ENCODE measurements at places on chromosomes 3 and 15. TPM values are rescaled to one million over a fixed set of nuclear protein-coding genes. Genes with fewer than 3 reads are reported as not detected.

DNA sequence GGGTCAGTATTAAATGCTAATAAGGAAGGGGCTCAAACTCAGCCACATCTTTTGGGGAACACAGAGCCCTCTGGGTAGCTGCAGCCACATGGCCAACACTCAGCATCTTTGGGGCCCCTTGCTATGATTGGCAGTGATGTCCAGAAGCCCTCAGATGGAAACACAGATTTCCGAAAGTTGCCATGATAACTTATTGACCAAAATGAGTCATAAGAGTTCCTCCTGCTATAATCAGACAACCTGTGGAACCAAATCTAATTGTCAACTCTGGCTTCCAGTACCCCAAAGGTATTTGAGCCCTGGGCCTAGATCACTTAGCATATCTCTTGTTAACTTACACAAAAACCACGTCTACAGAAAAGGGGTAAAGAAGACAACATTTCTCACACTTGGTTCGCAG lies 392.2 kb downstream of the KCNH8 start:
- no peak for DNase-seq

The POPDC2 gene
- total RNA-seq = 157 TPM

The ACTC1 gene
- 0.49 TPM for total RNA-seq

DNA sequence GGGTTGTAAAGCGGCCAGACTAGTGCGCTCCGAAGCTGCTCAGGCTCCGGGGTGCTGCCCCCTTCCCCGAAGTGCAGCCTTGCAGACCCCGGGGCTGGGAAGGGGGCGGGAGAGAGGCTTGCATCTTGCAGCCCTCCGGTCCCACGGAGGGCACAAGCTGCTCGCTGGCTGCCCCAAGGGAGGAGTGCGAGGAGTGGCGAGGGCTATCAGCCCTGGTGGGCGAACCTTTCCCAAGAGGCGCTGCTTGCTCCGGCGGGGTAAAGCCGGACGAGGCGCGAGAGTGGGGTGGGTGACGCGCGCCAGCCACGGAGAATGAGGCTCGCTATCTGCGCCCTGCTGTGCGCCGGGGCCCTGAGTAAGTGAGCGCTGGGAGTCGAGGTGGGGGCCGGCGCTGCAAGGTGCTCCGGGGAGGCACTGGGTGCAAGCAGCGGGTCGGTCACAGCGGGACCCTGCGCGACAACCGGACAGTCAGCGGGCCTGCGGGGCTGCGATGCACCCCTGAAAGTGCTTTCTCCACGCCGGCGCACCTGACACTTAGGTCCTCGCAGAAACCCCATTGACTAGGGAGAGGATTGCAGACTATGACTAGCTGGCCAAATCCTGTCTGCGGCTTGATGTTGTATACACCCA lies 12.7 kb upstream of the TOPBP1 start:
- DNase-seq = no peak

The SNX22 gene
- total RNA-seq = under 0.01 TPM

DNA sequence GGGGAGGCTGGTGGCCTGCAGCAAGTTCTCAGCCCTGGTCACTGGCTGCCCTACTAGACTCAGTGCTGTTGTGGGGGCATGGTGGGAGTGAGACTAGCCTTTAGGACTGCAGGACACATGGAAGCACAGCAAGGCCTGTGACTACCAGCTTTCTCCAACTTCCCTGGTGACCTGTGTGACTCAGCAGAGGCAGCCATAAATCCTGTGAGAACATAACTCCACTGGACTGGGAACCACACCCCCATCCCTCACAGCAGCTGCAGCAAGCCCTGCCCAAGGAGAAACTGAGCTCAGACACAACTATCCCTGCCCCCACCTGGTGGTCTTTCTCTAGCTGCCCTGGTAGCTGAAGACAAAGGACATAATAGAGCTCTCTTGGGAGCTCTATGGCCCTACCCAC lies 111.3 kb downstream of the DCLK3 start:
- no peak for DNase-seq
